ENCODE measurements at places on chromosomes 4 and X.

DNA sequence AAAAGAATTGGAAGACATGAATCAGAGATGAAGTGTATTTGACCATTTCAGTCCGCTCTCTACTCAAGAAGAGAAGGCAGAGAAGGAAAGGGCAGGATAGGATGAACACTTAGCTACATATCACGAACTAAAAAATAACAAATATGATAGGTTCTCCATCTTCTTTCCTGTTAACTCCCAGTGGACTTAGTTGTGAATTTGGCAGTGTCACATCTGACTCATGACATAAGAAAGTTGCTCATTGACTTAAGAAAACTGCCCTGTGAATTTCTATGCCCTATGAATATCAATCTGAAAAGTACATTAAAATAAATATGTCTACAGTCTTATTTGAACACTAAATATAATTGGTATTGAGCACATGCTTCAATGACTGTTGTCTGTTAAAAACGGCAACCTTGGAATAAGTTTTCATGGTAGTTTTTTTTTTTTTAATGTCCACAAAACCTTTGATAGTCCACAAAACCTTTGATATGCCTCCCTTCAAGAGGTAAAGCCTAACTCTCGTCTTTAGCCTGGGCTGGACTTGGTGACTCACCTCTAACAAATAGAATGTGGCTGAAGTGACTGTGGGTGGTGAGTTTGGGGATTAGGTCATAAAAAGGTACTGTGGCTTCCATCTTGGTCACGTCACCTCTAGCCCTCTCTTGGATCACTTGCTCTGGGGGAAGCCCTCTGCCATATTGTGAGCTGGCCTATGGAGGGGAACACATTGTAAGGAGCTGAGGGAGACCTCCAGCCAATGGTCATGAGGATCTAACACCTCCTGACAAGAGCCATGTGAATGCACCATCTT lies 184.7 kb upstream of the S100G start:
- DNase-seq = no peak

GRCh38 chrX:45912316-45912715 lies 632.9 kb downstream of the ZNF674 start:
- DNase-seq = no peak

DNA sequence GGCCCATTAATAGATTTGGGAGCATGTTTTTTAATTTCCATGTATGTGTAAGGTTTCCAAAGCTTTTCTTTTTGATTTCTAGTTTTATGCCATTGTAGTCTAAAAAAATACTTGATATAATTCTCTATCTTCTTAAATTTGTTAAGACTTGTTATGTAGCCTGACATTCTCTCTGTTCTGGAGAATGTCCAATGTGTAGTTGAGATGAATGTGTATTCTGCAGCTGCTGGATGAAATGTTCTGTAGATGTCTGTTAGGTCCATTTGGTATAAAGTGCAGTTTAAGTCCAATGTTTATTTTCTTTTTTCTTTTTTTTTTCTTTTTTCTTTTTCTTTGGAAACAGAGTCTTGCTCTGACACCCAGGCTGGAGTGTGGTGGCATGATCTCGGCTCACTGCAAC lies 378.5 kb upstream of the MAD2L1 start:
- DNase-seq = no peak

DNA sequence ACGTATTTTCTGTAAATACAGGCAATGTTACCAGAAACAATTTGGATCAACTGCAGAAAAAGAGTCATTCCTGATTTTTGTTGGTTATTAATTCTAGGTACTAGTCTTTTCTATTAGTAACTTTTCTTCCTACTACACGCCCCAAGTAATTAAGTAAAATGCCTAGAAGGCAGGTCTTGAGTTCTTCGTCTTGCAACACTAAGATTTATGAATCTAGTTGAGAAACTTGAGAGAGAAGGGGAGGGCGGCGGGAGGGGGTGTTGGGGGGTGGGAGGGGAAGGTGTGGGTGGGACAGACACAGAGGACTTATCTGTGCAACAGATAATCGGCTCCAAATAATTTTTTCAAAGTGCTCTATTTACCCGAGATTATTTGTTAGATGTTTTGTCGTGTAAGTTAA lies 3.0 kb downstream of the RAP2C start:
- no peak for DNase-seq

DNA sequence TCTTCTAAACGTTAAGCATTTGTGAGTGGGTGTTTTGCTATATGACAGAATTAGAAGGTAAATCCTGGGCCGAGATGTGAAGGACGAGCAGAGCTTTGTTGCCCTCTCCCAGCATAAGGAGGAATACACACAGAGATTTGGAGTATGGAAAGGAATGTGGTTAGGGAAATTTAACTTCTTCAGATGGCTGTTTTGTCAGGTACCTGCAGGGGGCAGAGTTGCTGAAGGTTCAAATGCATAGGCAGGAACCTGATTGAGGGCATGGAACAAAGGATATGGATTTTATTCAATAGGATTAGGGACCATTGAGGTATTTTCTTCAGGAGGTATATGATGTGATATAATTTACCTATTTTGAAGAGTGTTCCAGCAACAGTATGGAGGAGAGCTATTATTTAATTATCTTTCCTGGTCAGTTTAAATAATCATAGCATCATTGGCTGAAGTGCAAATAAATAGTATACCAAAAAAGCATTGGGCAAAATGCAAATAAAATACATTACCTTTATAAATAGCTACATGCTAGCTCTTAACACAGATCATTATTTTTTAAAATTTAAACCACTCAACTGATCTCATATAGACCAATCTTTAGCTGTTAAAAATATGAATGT lies 143.6 kb downstream of the SLIT2 start:
- DNase-seq = peak; percentile 12

DNA sequence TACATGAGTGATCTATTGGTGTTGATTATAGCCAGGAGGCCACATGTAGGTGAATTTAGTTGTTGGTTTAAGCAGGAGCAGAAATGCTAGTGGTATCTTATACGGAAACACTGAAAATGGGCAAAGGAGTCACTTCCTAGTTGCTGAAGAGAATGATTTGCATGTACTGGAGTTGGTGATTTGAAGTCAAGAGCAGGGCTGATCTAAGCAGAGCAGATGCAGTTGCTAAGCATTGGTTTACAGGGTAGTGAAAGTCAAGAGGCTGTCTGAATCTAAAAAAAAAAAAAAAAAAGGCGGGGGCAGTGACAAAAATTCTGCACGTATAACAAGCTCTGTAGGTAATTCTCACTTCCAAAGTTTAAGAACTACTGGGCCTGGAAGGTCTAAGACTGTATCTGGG lies 90.4 kb upstream of the HPRT1 start:
- no peak for DNase-seq

GRCh38 chrX:13334491-13334890 lies 14.6 kb upstream of the ATXN3L start:
- no peak for DNase-seq
